ENCODE measurements at places on chromosomes 3 and 15.

- DNase-seq: no peak
These were observed 346.6 kb upstream of the DCBLD2 start for GRCh38 chr3:99248130-99248529.

GRCh38 chr3:127690106-127690505, 17.4 kb downstream of the ABTB1 start:
- no peak for DNase-seq

DNA sequence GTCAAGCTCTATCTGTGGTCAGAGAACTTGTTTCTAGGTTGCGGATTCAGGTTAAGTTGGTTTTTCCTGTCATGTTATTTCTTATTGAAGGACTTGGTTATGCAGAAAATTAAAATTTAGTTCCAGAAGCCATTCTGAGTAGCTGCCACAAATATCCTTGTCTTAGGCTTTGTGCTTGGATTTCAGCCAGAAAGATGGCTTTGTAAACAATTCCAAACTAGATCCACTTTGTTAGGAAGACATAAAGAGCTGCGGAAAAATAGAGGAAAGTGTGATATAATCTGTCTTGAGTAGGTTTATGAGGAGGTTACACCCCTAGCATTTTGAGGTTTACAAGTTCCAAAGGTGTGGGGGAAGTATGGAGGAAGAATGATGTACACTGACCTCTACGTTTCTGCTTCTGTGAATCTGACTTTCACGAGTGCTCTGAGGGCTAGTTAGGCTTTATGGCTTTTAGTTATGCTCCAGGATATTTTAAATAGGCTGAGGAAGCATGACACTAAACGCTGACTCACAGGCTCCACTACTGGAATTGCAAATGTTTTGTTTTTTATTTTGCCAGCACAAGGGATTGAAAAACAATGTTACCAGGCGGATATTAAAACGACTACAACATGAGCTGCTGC, 46.3 kb upstream of the UTS2B start:
- DNase-seq: no peak

DNA sequence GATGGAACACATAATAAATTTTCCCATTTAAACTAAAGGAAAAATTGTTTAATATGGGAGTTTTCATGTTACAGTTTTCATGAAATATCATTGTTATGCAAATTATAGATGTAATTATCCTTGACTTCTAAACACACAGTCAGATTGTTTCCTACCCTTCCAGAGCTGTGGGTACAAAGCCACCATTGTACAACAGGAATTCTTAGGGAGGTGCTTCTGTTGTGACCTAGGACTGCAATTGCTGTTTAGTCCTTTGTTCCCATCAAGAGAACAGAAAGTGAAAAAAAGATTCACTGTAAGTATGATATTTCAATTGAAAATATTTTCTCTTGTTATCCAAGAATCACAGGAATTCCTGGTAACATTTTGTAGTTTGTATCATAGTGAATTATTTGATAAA, 455.3 kb upstream of the NAALADL2 start:
- no peak for DNase-seq

- no peak for DNase-seq
These were observed 13.6 kb upstream of the SLCO3A1 start for GRCh38 chr15:91839867-91840266.

- no peak for DNase-seq
These were observed 48.3 kb downstream of the CLDN11 start for GRCh38 chr3:170467007-170467406.

- no peak for DNase-seq
These were observed 17.9 kb downstream of the TMEM43 start for GRCh38 chr3:14142567-14143270.

DNA sequence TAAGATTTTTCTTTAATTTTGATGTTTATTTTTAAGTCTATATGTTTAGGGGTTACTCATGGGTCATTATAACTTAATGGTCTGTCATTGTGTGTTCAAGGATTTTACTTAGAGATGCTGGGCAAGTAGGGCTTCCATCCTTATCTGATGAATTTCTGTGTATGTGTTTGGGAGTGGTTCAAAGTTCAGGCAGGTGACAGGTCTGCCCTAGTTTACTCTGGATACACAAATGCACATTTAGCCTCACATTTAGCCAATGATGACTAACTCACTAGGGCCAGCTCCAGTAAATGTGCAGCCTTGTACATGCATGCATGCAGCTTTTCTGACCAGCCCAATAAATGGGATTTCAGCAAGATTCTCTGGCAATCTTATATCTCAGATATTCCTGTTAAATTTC, 554.1 kb downstream of the SI start:
- DNase-seq: no peak

GRCh38 chr3:127688022-127688415, 15.3 kb downstream of the ABTB1 start:
- no peak for DNase-seq

DNA sequence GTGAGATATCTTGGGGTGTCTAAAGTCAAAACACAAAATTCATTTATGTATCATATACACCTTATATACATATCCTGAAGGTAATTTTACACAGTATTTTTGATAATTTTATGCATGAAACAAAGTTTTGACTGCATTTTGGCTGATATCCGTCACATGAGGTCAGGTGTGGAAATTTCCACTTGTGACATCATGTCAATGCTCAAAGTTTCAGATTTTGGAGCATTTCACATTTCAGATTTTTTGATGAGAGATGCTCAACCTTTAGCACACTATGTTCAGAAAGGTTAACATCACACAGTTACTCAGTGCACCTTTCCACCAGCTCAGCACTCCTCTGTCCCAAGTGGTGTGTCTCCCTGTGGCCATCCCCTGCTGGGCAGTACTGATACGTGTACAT, 37.7 kb upstream of the CPB1 start:
- no peak for DNase-seq

DNA sequence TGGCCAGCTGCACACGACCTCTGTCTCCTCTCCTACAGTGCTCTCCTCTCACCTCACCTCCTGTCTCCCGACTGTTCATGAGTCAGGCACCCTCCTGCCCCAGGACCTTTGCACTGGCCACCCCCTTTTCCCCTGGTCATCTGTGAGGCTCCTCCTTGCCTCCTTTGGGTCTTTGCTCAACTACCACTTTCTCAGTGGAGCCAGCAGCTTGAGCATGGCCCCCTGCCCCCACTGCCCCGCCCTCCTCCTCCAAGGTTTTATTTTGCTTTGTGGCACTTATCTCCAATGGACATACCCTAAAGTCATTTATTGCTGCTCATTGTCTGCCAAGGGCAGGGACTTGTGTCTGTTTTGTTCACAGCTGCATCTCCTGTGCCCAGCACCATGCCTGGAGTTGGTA, 64.3 kb downstream of the MGLL start:
- no peak for DNase-seq

- no peak for DNase-seq
These were observed 9.1 kb downstream of the EPHA3 start for GRCh38 chr3:89116476-89116875.

GRCh38 chr3:18149935-18150334, 275.2 kb downstream of the SATB1 start:
- DNase-seq: no peak

GRCh38 chr3:55373423-55373822, 113.7 kb downstream of the WNT5A start:
- no peak for DNase-seq

GRCh38 chr3:140013220-140013619, 78.2 kb downstream of the CLSTN2 start:
- DNase-seq: no peak

- DNase-seq: no peak
These were observed 47.0 kb downstream of the PGPEP1L start for GRCh38 chr15:98960555-98961050.

DNA sequence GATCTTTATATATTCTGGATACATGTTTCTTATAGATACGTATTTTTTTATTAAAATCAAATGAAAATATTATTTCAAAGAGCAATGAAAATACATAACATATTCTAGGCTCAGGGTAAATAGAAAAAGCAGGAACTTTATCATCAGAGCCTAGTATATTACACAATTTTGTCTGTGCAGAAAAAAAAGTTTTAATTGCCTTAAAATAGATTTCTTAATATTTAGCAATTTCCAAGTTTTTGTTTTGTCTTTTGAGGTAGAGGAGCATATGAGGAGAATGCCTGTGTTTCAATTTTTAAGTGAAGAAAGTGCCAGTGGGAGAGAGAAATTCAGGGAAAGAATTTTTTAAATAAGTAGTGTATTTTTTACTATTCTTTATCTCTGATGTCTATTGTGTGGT, 10.5 kb downstream of the CAPN7 start:
- DNase-seq: no peak

DNA sequence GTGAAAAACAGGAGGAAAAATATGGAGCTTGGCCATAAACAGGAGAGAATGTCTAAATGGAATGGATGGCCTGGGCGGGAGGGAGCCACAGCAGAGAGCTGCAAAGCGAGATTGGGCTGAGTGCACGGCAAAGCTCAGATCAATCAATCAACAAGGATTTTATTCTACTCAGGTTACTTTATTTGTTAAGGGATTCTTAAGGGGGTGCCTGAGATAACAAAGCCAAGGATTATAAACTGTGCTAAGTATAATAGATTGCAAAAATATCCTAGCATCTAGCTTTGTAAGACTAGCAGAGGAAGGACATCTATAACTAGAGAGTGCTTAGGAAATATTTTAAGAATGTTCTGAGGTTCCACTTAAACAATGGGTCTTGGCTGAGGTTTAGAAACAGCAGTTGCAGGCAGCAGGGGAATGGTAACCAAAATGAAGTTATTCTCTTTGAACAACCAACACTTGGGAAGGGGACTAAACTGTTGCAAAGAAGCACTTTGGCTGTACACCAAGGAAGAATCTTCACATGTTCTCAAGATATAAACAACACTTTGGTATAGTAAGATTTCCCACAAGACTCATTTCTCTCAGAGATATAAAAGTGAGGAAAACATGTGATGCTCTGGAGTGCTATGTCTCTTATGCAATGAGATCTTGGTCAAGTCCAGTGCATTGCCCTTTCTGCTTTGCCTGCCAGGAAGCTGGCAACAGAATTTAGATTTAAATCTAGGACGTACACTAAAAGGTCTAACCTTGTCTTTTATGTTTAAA, 35.5 kb downstream of the TMEM212 start:
- DNase-seq: no peak

GRCh38 chr3:169822983-169823382, 10.3 kb upstream of the LRRC34 start:
- DNase-seq: no peak

DNA sequence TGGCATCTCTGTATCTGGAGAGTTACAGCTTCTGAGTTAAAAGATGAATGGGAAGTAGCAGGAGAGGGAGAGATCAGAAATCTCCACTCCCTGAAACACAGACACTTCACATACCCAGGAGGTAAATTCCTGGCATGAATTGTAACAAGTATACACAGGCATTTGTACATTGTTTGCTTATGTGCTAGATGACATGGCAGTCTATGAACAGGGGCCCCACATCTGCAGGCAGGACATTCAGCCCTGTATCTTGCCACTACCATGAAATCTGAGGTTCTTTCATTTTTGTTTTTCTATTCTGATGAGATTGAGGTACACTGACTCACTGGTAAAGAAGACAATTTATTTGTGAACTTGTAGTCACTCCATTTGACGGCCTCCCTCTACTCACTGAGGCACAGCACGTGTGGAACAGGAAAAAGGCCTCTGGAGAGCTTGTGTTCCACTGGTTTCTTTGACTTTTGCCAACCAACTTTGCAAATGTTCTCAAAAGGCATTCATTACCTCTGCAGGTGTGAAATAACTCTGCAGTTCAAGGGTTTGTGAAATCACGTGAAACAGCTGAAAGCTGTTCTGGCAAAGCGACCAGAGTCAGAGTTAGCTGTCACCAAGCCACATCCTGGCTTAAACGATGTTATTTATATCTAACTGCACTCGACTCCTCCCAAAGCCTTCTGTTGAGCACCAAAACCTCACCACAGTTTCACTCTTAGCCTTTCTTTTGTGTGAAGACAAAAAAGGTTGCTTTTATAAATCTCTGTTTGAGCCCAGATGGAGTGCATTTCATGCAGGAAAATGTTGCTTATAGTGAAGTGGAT, 401.3 kb upstream of the CFAP20DC start:
- DNase-seq: no peak

DNA sequence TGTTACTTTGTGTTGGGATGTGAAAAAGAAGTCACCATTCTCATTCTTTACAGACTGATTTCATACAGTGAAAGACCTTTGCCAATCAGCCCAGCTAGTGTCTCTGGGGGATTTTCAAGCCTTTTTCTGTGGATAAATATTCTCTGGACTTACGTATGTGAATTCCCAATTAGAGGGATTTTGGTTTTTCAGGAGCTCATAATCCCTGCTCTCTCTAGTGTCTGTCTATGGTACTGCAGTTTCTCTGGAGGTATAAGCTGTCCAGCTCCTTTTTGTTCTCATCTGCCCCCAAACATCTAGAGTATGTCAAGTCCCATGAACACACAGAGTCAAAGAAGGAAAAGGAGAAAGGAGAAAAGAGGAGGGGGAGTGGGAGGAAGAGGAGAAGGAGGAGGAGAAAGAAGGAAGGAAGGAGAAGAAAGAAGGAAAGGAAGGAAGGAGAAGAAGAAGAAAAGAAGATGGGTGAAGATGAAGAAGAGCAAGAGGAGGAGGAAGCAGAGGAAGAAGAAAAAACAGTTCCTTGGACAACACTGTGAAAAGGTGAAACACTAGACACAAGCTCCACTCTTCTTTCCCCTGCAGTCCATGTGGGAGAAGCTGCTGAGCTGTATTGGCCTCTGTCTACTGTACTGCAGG, 218.6 kb downstream of the GREM1 start:
- no peak for DNase-seq

- no peak for DNase-seq
These were observed 292.0 kb upstream of the SUCLG2 start for GRCh38 chr3:67946436-67946835.

GRCh38 chr3:100777271-100777670, 68.0 kb downstream of the TFG start:
- no peak for DNase-seq

DNA sequence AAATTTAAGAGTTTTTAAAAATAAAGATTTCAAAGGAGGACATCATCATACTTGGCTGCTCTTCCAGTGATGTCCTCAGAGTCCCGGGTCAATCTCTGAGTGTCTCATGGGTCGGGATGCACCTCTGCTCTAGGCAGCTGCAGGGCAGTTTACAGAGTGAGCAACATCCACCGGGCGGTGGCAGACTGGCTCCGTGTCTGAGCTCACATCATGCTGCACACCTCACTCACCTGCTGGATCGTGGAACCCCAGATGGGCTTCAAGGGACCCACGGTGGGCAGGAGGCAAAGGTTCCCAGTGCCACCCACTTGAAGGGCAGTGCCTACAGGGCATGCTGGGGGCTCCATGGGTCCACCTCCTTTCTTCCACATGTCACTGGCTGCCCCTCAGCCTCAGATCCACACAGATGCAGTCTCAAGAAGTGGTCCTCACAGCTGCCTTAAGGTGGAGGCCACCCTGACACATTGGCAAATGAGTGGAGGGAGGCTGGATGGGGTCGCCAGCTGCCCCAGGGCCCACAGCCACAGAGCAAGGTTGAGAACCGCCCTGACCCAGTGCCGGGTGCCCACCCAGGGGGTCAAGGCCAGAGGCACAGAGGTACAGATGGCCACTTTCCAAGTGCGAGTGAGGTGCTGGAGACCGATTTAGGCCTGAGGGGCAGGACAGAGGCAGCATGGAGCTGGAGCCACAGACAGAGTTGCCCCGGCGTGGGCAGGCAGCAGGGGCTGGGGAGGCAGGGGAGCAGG, 25.2 kb downstream of the CYFIP1 start:
- no peak for DNase-seq

GRCh38 chr3:126526668-126527005, 2.7 kb downstream of the CHST13 start:
- no peak for DNase-seq

GRCh38 chr3:72317491-72317890, 530.8 kb downstream of the SHQ1 start:
- DNase-seq: no peak

Measured in C1 segment of cervical spinal cord (tissue), 14 donors.